ENCODE measurements at places on chromosomes 2 and 18.

DNA sequence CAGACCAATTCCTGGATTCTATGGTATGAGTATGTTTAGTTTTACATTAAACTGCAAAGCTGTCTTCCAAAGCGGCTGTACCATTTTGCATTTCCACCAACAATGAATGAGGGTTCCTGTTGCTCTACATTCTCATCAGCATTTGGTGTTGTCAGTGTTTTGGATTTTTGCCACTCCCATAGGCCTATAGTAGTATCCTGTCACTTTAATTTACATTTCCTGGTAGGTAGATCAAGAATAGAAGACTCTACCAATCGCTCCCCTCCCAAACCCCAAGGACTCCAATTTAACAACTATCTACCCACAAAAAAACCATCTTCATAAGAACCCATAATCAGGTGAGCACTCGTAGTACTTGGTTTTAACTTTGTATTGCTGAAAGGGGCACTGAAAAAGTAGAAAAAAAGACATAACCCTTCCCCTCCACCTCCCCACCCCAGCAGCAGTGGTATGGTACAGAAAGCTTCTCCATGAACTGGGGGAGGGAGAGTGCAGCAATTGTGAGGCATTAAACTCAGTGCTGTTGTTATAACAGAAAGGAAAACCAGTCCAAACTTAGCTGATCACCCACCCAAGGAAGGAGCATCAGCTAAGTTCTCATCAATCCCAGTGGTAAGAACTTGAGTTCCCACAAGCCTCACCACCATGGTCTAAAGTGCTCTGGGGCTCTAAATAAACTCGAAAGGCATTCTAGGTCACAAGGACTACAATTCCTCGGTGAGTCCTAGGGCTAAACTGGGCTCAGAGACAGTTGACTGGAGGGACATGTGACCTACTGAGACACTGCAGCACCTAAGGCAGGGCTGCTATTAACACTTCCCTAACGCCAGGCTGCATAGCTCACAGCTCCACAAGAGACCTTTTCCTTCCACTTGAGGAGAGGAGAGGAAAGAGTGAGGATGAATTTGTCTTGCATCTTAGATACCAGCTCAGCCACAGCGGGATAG, 35.5 kb upstream of the CYTIP start:
- DNase-seq: no peak

GRCh38 chr2:70144443-70145143, 46.2 kb downstream of the C2orf42 start:
- DNase-seq: no peak

DNA sequence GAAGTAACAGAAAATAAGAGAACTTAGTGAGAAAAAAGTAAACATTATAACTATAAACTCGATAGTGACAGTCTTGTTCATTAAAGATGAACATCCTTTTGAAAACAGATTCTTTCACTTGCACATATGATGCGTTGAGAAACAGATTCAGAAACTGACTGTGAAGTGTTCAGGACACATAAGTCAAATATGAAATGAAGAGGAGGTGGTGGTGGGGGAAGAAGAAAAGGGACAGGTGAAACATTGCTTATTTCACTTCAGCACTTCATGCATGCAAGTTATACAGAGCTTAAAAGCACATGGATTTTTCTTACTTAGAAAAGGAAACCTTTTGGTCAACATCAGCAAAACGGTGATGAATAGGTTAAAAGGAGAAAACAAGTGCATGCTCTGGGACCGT, 42.5 kb downstream of the STAT4 start:
- no peak for DNase-seq

DNA sequence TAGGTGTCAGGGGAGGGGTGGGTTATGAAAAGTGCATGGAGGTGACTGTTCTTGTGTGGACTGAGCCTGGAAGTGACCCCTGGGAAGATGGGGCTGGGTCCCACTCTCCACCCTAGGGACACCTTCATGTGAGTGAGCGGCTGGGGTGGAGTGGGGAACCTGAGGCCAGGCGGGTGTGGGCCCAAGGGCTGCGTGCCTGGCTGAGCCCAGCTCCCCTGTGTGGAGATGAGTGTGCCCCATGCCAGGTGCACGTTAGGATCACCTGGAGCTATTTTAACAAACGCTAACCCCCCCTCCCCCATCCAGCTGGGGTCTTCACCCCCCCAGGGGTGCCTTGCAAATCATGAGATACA, 26.5 kb downstream of the ZAP70 start:
- DNase-seq: no peak

- no peak for DNase-seq
Measured at GRCh38 chr2:156158808-156159207, 173.7 kb downstream of the NR4A2 start.

GRCh38 chr18:69127873-69128500, 272.7 kb upstream of the DOK6 start:
- DNase-seq: no peak

GRCh38 chr2:167335541-167335992, 447.3 kb downstream of the XIRP2 start:
- DNase-seq: no peak

- no peak for DNase-seq
Measured at GRCh38 chr2:38634684-38635083, 31.2 kb upstream of the GALM start.

- no peak for DNase-seq
Measured at GRCh38 chr2:174967691-174968260, 37.4 kb downstream of the CHN1 start.

GRCh38 chr2:126761981-126762878, 106.3 kb downstream of the GYPC start:
- DNase-seq: no peak

- no peak for DNase-seq
Measured at GRCh38 chr2:104861351-104862057, 7.6 kb downstream of the POU3F3 start.

DNA sequence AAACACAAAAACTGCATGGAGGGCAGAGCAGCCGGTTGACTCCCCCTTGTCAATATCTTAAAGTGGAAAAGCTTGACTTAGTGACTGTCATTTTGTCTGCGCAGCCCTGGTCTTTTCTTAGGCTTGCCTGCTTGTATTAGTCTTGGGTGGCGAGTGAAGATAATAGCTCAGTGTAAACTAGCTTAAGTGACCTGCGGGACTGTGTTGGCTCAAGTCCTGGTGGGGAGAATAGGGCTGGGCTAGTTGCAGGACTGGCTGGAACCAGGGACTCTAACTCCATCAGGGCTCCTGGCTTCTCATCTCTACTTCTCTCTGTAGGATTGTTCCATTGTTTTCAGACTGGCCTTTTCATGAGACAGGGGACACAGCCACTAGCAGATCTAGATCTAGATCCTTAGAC, 8.1 kb upstream of the ATG16L1 start:
- DNase-seq: no peak

GRCh38 chr18:31015715-31016434, 26.7 kb downstream of the DSC3 start:
- no peak for DNase-seq

DNA sequence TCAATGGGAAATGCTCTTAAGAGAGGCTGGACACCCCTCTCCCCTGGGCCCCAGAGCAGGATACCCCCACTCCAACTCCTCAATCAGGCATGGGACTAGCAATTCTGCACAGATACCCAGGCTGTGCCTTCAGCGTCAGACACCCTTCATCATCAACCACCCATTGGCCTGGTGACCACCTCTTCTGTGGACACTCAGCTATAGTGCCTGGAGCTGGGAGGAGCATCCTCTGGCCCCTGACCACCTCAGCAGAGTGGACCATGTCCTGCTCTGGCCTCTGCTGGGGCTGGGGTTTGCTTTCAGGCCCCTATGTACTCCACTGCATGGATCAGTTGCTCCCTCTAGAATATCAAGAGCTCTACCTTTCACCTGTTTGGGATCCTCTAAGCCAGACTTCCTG, 35.1 kb downstream of the TGFA start:
- DNase-seq: no peak

DNA sequence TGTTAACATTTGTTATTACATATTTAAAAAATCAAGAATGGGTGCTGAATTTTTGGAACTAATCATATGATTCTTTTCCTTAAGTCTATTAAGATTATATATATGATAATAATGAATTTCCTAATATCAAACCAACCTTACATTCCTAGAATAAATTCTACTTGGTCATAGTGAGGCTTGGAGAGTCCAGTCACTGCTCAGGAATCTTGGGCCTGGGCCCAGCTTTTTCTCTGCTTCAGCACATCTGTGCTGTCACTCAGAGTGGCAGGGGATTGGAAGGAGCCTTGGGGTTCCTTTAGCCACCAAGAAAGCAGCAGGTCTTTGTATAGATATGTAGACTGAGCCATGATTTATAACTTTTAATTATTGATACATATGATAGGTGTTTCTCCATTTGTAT, 19.9 kb upstream of the ZAP70 start:
- no peak for DNase-seq

GRCh38 chr2:39523308-39524044, 86.4 kb upstream of the MAP4K3 start:
- DNase-seq: no peak

DNA sequence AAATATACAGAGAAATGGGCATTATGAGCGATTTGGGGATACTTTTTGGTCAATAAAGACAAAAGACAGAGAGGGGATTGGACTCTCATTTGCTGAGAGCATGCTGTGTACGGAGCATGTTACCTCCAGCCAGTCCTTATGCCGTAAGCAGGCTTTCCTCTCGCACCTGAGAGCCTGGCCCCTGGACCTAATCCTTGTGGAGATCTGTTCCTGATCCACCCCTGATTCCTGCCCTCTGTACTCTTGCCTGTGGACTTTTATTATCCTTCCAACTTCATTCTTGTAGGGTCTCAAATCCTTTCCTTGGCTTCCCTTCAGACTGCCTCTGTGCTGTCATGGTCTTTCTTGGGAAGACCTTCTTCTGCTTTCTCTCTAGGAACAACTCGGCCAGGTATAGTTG, 803.1 kb upstream of the RAB6C start:
- DNase-seq: no peak

GRCh38 chr2:222288590-222289277, 10.1 kb downstream of the PAX3 start:
- no peak for DNase-seq

- DNase-seq: no peak
Measured at GRCh38 chr18:54700580-54700979, 109.5 kb downstream of the DYNAP start.

- DNase-seq: no peak
Measured at GRCh38 chr2:236828820-236829219, 256.9 kb upstream of the COPS8 start.

GRCh38 chr2:144325086-144325485, 194.8 kb downstream of the ZEB2 start:
- DNase-seq: no peak

- no peak for DNase-seq
Measured at GRCh38 chr18:36887114-36887513, 58.2 kb downstream of the KIAA1328 start.

- DNase-seq: no peak
Measured at GRCh38 chr2:34414856-34415255, 815.8 kb upstream of the FAM98A start.

- no peak for DNase-seq
Measured at GRCh38 chr18:67117804-67118203, 398.7 kb downstream of the DSEL start.

- DNase-seq: no peak
Measured at GRCh38 chr2:48112911-48113680, 206.8 kb upstream of the FBXO11 start.

DNA sequence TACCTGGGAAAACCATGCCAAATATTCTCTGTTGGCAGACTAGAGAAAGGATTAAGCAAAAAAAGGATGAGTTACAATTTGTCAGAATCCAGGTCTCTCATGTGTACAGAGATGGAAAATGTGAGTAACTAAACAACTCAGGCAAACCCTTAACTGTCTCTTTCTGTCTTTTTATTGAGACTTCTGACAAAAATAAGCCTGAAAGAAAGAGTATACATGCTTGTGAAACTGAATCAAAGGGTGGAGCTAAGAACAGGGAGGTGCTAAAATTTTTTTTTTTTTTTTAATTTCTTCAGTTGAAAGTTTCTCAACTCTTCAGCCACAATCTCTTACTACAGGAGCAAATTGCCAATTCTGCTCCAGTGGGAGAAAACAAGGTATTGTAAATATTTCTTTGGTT, at the start of gene SERPINB10:
TSS of gene SERPINB10 (plus strand) at position 295 of the 400 bp plus-strand sequence. CDS start 7,553 bp downstream, outside the sequence.
- no peak for DNase-seq
